Stimulated activated CD4-positive, alpha-beta T cell treated with anti-CD3 and anti-CD28 coated beads, Interleukin-15, amount 100 ng/mL, for 1 hour (primary cell): ENCODE measurements at places on chromosomes 2 and 18.

GRCh38 chr2:74290466-74291217 lies 52.6 kb downstream of the SLC4A5 start:
- DNase-seq = peak; percentile 9

- no peak for DNase-seq
Observed at GRCh38 chr2:42839809-42840501, 47.6 kb upstream of the HAAO start.

DNA sequence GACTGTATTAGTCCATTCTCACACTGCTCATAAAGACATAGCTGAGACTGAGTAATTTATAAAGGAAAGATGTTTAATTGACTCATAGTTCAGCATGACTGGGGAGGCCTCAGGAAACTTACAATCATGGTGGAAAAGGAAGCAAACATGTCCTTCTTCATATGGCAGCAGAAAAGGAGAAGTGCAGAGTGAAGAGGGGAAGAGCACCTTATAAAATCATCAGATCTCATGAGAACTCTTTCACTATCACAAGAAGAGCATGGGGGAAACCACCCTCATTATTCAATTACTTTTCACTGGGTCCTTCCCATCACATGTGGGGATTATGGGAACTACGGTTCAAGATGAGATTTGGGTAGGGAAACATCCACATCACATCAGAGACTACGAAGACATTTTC lies 43.0 kb upstream of the CAVIN2 start:
- no peak for DNase-seq

DNA sequence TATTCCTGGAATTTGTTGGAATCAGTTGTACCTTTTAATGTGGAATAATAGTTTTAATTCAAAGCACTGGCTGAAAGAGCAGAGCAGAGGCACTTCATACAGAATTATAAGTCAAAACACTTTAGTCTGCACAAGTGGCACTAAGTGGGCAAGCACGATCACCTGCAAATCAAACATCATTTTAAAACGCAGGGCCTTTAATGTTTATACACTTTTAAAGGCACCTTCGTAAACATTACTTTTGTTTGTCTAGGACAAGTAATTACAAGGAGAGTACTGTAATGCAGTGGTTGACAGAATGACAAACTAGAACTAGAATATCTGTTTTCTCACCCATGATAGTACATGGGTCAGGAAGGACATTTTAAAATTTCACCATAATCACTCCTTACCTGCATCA lies 36.4 kb downstream of the LANCL1 start:
- no peak for DNase-seq

- DNase-seq = no peak
Observed at GRCh38 chr2:27661371-27661770, 2.0 kb downstream of the SUPT7L start.

- no peak for DNase-seq
Observed at GRCh38 chr2:17759805-17760204, 5.9 kb downstream of the GEN1 start.

- DNase-seq = no peak
Observed at GRCh38 chr2:119241205-119241532, 17.5 kb downstream of the STEAP3 start.

GRCh38 chr2:117621326-117621725 lies 193.2 kb upstream of the DDX18 start:
- DNase-seq = no peak

DNA sequence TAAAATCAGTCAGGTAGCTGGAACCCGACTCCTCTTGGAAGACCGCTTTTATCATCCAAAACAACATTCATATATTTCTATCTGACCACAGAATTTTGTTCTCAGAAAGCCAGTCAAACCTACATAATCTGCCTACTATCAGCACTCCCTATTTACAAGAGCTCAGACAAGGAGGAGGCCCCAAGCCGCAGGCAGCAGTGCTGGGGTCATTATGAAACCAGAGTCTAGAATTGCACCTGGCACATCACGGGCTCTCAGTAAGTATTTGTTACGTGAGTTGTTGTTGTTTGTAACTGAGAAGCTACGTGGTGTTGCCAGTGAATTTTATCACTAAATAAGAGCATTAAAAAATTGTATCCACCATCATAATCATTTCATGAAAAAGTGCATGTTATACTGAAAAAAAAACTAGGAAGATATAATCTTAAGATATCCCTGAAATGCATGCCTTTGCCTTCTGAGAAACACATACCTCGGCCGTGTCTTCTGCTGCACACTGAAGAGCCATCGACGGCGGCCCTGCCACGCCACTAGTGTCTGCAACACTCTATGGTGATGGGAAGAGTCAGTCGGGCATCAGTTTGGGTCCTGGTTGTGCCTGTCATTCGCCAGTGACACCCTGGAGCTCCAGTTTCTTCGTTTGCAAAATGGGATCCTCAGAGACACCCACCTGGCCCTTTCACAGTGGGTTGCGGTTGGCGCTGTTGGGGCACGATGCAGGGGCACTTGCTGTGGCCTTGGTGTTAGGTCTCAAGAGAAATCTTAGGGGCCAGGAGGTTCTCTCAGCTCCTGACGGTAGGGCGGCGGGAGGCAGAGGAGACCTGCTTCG lies 505.9 kb downstream of the EIPR1 start:
- DNase-seq = no peak

- no peak for DNase-seq
Observed at GRCh38 chr2:14999114-14999661, 366.7 kb downstream of the LRATD1 start.

GRCh38 chr2:96903318-96903717 lies 33.4 kb upstream of the SEMA4C start:
- no peak for DNase-seq

DNA sequence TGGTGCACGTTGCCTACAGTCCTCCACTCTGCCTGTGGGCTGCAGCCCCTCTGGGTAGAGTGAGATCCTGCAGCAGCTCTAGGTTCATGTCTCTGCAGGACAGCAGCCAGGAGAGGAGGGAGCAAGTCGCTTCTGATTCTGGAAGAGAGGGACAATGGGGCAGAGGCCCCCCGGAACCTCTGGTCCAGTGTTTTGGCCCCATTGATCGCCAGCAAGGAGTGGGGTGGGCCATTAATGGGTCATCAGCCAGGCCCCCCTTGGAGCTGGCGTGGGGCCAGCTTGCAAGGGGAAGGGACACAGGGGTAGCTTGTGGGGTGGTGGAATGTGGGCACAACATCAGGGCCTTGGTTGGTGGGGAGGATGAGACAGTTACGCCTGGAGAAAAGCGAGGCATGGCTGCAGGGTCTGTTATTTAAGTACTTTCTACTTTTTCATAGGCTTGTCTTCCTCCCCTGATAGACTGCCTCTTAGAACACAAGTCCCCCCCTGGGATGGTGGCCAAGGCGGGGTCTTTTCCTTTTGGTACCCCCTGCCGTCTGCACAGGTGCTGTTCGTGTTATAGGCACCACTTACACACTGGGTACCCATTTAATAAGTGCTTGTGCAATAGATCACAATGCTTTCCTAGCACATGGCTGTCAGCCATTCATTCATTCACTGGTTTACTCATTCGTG lies 44.6 kb downstream of the INHBB start:
- no peak for DNase-seq

- no peak for DNase-seq
Observed at GRCh38 chr2:239712755-239713154, 311.9 kb upstream of the HDAC4 start.

GRCh38 chr2:54041135-54041534 lies 70.3 kb upstream of the PSME4 start:
- DNase-seq = peak; percentile 29

GRCh38 chr18:62827397-62827796 lies 112.1 kb downstream of the PHLPP1 start:
- no peak for DNase-seq

- no peak for DNase-seq
Observed at GRCh38 chr2:892892-893291, 57.8 kb upstream of the SNTG2 start.

- DNase-seq = no peak
Observed at GRCh38 chr2:70258532-70258875, 567 bp downstream of the PCYOX1 start.

DNA sequence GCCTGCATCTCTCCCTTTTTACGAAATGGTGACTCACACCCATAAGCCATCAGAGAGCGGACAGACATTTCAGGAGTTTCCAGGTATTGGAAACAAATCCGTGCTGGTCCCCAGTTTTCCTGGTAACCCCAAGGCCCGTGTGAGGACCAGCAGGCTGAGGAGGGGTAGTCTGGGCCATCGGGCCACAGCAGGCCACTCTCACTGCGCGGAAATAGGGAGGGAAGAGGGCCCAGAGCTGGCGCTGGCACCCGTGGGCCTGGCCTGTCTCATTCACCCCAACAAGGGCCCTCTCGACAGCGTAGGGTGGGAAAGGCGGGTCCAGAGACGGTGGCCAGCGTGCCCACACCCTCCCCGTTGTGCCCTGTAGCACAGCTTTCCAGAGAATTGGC lies 13.7 kb upstream of the FAHD2A start:
- no peak for DNase-seq

GRCh38 chr2:36287363-36288275 lies 68.0 kb upstream of the CRIM1 start:
- DNase-seq = no peak

- DNase-seq = no peak
Observed at GRCh38 chr2:101899871-101900270, 91.9 kb upstream of the IL1R2 start.

GRCh38 chr2:36762764-36763490 lies 66.4 kb downstream of the VIT start:
- DNase-seq = no peak

DNA sequence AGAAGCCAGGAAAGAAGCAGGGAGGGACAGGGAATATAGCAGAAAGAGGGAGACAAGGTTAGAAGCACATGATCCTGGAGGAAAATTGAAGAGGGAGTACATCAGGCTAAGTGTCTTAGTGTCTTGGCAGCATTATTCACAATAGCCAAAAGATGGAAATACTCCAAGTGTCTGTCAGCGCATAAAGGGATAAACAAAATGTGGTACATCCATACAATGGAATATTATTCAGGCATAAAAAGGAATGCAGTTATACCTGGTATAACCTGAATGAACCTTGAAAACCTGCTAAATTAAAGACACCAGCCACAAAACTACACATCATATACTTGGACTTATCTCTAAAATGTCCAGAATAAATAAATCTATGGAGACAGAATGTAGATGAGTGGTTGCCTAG lies 219.1 kb upstream of the PID1 start:
- DNase-seq = no peak

DNA sequence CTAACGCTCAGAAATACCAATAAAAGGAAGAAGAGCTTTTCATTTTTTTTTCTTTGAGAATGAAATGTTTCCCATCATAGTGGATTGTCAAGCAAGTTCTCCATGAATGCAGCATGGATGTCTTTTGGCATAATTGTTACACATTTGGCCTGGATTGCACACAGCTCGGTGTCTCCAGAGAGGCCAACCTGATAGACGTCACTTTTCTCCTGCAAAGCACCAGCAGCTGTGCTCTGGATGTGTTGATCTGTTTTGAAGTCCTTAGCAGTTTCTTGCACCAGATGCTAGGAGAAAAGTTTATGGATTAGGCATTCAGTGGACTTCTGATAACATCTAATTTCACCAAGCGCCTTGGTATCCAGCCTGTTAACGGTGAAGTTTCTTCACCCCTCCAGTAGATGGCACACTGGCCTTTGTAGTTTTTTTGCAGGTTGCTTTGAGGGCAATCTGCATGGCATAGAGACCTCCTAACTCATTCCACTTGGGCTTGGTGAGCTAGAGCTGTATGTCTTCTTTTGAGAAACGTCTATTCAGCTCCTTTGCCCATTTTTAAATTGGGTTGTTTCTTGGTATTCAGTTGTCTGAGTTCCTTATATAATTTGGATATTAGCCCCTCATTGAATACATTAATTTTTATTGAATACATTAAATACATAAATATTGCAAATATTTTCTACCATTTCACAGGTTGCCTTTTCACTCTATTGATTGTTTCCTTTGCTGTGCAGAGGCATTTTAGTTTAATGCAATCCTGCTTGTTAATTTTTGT lies 59.7 kb downstream of the PTH2R start:
- no peak for DNase-seq

GRCh38 chr2:86300496-86300895 lies 36.9 kb downstream of the REEP1 start:
- no peak for DNase-seq
